ENCODE measurements at places on chromosomes 12 and 14. TPM values are rescaled to one million over a fixed set of nuclear protein-coding genes. Genes with fewer than 3 reads are reported as not detected.

DNA sequence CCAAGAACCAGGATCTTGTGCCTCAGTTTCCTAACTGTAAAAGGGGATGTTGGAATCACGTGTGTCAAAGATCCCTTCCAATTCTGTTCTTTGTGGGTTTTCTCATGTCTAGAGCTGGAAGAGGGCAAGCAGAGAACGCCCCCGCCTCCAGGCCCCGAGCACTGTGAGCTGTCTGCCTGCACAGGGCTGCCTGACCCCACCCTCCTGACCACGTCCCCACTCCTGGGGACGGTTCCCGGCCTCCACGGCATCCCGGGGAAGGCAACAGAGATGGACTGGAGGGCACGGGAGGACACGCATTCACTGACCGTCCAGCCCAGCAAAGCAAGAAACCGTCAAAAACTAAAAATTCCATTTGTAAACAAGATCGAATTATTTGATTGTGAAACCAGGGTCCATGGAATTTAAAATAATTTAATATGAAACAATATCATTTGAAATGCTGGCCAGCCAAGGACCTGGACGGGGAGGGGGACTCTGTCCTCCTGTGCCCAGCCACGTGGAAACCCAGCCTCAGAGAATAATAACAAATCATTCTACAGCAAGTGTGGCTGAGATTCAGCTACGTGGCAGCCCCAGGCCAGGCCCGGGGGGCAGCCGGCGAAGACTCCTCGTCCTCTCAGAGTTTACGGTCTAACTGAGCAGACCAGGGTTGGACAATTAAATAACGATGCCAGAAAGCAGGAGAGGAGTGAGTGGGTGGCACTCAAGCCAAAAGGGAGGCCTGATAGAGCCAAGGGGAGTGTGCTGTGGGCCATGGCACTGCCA, 87.3 kb upstream of the DIO3 start:
- H3K27ac ChIP-seq, result no peak overlapping the region
- no peaks in the 10 kb centered on the region for H3K36me3 ChIP-seq
- no peak for DNase-seq
- H3K4me3 ChIP-seq, result no peak overlapping the region
- no peaks in the 10 kb centered on the region for H3K27me3 ChIP-seq
- H3K4me1 ChIP-seq, result peaks cover 25% of the 10 kb centered on the region

TTC6 gene
- 7.3 TPM for total RNA-seq

- DNase-seq, result no peak
- H3K27me3 ChIP-seq, result no peaks in the 10 kb centered on the region
- H3K36me3 ChIP-seq, result no peaks in the 10 kb centered on the region
- no peak overlapping the region for H3K4me3 ChIP-seq
Measured at GRCh38 chr12:89059056-89059455, 293.2 kb downstream of the DUSP6 start.

DNA sequence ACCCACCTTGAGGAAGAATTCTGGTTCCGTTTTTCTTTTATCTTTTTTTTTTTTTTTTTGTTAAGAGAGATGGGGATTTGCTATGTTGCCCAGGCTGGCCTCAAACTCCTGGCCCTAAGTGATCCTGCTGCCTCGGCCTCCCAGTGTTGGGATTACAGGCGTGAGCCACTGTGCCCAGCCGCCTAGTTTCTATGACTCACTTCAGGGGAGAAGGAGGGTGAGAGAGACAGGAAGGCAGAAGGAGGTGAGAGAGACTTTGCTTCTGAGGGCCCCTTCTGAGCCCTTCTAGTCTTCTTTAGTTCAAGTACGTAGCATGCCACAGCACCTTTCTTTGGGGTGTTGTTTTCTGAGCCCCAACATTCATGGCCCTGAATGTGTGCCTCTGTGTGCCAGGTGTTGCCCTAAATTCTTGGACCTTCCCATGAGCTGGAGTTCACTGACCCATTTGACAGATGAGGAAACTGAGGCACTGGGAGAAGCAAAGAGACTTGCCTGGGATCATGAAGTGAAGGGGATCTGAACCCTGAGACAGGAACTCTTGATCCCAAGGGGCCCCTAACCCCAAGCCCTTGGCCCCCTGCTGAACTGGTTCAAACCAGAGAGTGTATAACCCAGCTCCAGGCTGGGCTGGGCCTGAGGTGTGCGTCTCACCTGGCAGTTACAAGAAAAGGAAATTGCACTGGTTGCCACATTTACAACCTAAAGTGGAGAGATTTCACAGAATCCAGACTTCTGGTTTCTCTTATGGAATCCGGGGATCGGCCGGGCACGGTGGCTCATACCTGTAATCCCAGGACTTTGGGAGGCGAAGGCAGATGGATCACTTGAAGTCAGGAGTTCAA, 20.8 kb downstream of the SH2B3 start:
- peak overlapping the region; percentile 35 for H3K27ac ChIP-seq
- DNase-seq, result no peak
- H3K4me1 ChIP-seq, result peaks cover 81% of the 10 kb centered on the region
- H3K4me3 ChIP-seq, result no peak overlapping the region

DNA sequence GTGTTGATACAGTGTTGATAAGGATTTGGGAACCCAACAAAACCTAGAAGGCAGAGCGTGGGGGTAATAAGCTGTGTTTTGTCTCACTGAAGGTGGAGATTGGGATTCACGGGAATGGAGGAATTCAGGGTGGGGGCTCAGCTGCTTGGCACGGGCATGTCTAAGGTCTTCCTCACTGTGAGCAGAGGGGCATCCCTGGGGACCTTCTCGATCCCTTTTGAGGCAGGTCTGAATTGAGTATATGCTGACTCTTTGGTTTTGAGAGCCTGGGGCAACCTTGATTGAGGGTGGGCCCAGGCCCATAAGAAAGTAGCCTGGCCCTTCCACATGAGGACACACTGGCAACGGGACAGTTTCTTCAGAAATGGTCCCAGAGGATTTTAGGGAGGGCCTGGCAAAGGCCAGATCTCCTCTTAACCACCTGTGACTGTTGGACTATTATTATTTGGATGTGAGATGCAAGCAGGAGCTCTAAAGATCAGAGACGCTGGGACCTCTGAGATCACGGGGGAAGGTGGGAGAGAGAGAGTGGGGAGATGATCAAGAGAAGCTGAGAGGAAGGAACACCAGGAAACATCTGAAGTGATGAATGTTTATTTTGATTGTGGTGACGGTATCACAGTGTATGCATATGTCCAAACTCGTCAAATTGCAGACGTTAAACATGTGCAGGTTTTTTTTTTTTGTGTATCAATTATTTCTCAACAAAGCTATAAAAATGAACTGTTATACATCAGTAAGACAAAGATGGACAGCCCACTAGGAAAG, 48.4 kb downstream of the SMIM41 start:
- no peak overlapping the region for H3K4me3 ChIP-seq
- peak overlapping the region; percentile 90 for H3K27ac ChIP-seq
- H3K27me3 ChIP-seq, result no peaks in the 10 kb centered on the region
- no peak for DNase-seq

GLT8D2 gene
- total RNA-seq, result not detected

- H3K4me3 ChIP-seq, result no peak overlapping the region
- DNase-seq, result peak; percentile 79
- no peaks in the 10 kb centered on the region for H3K36me3 ChIP-seq
- no peaks in the 10 kb centered on the region for H3K4me1 ChIP-seq
- H3K27me3 ChIP-seq, result no peaks in the 10 kb centered on the region
Measured at GRCh38 chr14:106318700-106319099, 792.3 kb downstream of the TMEM121 start.

RAD9B gene
- 1.1 TPM for total RNA-seq

PRR4 gene
- 1.2 TPM for total RNA-seq

GRCh38 chr12:18430425-18431048, 169.2 kb downstream of the PIK3C2G start:
- no peaks in the 10 kb centered on the region for H3K27me3 ChIP-seq
- peak; percentile 35 for DNase-seq
- H3K27ac ChIP-seq, result no peak overlapping the region
- no peaks in the 10 kb centered on the region for H3K4me1 ChIP-seq
- no peak overlapping the region for H3K4me3 ChIP-seq

GPRC5D gene
- total RNA-seq, result 0.66 TPM

- no peak for DNase-seq
- H3K36me3 ChIP-seq, result no peaks in the 10 kb centered on the region
- no peak overlapping the region for H3K27ac ChIP-seq
- no peaks in the 10 kb centered on the region for H3K4me1 ChIP-seq
- H3K27me3 ChIP-seq, result no peaks in the 10 kb centered on the region
Measured at GRCh38 chr12:24062642-24063245, 113.3 kb upstream of the SOX5 start.

GRCh38 chr14:50797250-50798047, 33.5 kb downstream of the NIN start:
- no peaks in the 10 kb centered on the region for H3K27me3 ChIP-seq
- H3K36me3 ChIP-seq, result peaks cover 8% of the 10 kb centered on the region
- H3K4me3 ChIP-seq, result no peak overlapping the region

MGST1 gene
- 337 TPM for total RNA-seq

PPHLN1 gene
- 42.2 TPM for total RNA-seq

C14orf132 gene
- 43.6 TPM for total RNA-seq

- H3K4me1 ChIP-seq, result no peaks in the 10 kb centered on the region
- H3K27me3 ChIP-seq, result no peaks in the 10 kb centered on the region
- H3K27ac ChIP-seq, result no peak overlapping the region
- no peak for DNase-seq
- H3K36me3 ChIP-seq, result no peaks in the 10 kb centered on the region
Measured at GRCh38 chr12:30016540-30017055, 232.9 kb upstream of the TMTC1 start.

DNA sequence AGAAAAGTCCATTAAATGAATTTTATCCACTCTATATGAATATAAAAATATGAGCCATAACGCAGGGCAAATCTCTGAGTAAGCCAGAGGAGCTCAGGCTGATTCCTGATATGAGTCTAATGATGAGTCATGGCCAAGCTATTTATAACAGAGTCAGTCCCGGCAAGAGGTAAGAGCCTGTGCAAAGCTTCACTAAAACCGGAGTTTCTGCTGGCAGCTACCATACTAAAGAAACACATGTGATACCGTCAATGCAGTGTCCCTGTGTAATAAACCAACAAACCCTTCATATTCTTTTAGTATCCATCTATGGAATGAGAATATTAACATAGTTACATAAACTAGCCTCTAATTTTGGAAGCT, 319.4 kb downstream of the KCNC2 start:
- no peak overlapping the region for H3K27ac ChIP-seq
- no peak for DNase-seq
- no peaks in the 10 kb centered on the region for H3K36me3 ChIP-seq
- H3K27me3 ChIP-seq, result no peaks in the 10 kb centered on the region

DNA sequence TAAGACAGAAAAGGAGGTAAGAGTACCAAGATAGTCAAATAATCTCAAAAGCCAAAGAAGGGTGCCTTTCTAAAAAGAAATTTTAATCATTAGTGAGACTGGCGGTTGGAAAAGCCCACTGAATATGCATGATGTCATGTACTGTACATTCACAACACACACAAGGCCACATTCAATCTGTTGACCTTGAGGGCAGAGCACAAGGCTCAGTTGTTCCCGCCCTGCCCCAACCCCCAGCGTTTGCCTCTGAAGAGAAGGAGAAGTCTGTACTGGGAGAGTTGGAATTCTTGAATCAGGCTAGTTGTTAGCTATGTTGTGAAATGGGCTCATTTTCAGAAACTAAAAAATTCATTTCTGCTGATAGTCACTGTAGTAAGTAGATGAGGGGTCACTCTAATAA, 50.2 kb upstream of the NID2 start:
- no peaks in the 10 kb centered on the region for H3K36me3 ChIP-seq
- no peaks in the 10 kb centered on the region for H3K4me1 ChIP-seq
- no peak overlapping the region for H3K4me3 ChIP-seq
- H3K27me3 ChIP-seq, result no peaks in the 10 kb centered on the region

KIF5A gene
- 0.15 TPM for total RNA-seq

DNA sequence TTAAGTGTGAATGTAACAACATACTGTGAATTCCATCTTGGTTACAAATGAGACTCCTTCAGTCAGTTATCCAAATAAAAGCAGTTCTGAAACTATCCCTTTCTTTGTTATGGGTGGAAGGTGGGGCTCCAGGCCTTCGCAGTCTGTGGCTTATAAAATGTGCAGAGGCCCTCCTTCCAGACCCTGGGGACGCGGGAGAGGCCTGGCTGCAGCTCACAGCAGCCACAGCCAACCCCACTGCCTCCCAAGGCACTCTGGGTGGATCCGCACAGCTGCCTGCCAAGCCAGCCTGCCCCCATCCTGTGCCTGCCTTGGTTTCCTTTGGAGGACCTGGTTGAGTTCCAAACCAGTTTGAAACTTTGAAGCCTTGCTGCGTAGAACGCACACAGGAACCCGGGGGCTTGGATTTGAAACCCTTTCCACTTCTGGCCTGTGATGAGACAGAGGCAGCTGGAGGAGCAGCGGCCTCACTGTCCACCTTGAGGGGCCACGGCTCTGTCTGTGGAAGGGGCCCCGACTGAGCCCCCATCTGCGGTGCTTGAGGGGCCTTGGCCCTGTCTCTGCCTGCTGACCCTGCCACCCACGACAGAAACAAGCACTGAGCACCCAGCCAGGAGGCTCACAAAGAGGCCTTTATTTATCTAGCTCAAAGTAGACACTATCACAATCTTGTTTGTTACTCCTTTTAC, 30.4 kb downstream of the CCNK start:
- no peaks in the 10 kb centered on the region for H3K27me3 ChIP-seq
- no peak overlapping the region for H3K27ac ChIP-seq
- DNase-seq, result no peak

KRT73 gene
- total RNA-seq, result not detected

- no peak overlapping the region for H3K27ac ChIP-seq
- H3K4me1 ChIP-seq, result no peaks in the 10 kb centered on the region
- H3K36me3 ChIP-seq, result no peaks in the 10 kb centered on the region
- H3K27me3 ChIP-seq, result no peaks in the 10 kb centered on the region
- H3K4me3 ChIP-seq, result no peak overlapping the region
Measured at GRCh38 chr12:122190842-122191668, 8.1 kb downstream of the LRRC43 start.

PLBD1 gene
- 25.7 TPM for total RNA-seq

- H3K4me1 ChIP-seq, result no peaks in the 10 kb centered on the region
- DNase-seq, result no peak
- no peak overlapping the region for H3K4me3 ChIP-seq
Measured at GRCh38 chr14:84202486-84202885, 1327.5 kb upstream of the FLRT2 start.

DNA sequence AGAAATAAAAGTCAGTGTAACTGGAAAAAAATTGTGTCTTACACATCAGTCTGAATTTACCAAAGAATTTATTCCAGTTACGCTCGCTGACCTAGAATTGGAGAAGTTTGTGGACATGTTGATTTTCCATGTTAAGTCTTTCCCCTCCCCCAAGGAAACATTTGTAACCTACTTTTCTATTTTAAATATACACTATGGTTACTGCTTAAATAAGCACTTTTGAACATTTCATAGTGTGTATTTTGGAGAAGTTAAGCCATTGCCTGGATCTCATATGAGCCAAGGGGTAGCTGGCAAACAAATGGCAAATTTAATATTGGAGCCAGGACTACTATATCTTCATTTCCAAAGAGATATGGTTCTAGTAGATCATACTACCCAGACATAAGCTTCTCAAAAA, 42.9 kb upstream of the NT5DC3 start:
- no peak for DNase-seq
- H3K36me3 ChIP-seq, result no peaks in the 10 kb centered on the region
- no peak overlapping the region for H3K4me3 ChIP-seq
- no peak overlapping the region for H3K27ac ChIP-seq
- H3K27me3 ChIP-seq, result no peaks in the 10 kb centered on the region
- H3K4me1 ChIP-seq, result no peaks in the 10 kb centered on the region
